ENCODE measurements at places on chromosomes 5 and 9.

- DNase-seq = no peak
Observed at GRCh38 chr5:146945617-146946084, 67.1 kb upstream of the PPP2R2B start.

DNA sequence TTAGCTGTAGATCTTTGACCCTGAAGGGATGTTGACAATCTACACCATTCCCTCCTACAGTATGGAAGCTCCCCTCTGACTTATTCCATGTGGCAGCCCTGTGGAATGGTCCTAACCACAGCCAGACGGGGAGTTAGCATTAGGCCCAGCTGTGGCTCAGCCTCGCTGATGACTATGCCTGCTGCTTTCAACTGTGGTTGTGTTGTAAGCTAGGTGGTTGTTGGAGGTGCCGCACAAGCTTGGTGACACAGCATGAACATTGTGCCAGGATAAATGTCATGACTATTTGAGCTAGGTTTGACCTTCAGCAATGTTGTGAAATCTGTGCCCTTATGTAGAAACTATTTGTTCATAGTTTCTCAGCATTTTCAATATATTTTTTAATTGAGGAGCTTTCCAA lies 40.6 kb downstream of the SGCD start:
- no peak for DNase-seq

DNA sequence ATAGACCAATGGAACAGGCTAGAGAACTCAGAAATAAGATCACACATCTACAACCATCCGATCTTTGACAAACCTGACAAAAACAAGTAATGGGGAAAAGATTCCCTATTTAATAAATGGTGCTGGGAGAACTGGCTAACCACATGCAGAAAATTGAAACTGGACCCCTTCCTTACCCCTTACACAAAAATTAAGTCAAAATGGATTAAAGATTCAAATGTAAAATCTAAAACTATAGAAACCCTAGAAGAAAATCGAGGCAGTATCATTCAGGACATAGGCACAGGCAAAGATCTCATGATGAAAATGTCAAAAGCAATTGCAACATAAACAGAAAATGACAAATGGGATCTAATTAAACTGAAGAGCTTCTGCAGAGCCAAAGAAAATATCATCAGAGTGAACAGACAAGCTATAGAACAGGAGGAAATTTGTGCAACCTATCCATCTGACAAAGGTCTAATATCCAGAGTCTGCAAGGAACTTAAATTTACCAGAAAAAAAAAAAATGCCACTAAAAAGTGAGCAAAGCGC lies 43.8 kb downstream of the MRPS27 start:
- DNase-seq = no peak

- DNase-seq = no peak
Observed at GRCh38 chr5:91373600-91373999, 9.5 kb downstream of the ARRDC3 start.

- DNase-seq = no peak
Observed at GRCh38 chr9:134459164-134459563, 132.9 kb downstream of the RXRA start.

- DNase-seq = no peak
Observed at GRCh38 chr5:132260714-132261551, 3.4 kb downstream of the PDLIM4 start.

DNA sequence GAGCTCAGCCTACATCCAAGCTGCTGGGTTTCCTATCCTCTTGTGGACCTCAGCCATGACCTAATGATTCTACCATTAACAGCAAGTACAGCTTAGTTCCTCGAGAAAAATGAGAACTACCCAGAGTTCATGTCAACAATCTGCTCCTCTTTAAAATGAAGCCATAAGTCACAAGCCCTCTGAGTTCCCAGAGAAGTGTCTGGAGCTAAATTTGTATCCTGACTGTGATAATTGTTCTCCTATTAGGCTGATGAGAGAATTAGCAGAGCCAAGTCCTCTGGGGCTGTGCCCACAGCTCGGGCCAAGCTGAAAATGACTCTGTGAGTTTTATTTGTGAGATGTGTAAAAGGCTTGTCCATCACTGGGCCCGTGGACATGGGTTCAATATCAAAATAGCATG lies 145.1 kb upstream of the SMIM23 start:
- DNase-seq = no peak

DNA sequence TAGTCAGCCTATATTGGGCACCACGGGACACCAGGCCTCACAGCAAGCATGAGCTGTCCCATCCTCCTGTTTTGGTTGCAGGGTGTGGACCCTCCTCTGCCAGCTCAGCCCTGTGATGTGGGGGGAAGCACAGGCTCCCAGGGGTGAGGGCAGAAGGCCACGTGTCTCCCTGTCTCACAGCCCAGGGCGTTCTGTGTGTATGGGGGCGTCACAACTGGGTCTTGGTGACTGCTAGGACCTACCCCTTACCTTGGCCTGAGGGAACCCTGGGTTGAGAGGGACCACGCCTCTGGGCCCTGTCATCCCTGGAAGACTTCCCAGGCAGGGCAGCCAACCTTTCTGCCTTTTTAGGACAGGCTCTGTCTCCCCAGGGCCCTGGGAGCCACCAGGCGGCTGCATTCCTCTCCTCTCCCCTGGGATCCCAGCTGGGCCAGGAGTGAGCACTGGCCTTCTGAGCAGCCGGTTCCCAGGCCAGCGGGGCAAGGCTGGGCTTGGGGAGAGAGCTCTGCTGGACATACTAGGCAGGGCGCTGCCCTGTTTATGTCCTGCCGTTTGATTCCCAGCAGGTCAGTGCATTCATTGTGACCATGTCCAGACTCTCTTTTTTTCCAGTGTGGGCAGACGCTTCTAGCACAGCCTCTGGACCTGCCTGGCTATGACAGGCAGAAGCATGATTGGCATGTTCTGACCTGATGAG lies 97.4 kb downstream of the DAB2IP start:
- no peak for DNase-seq

DNA sequence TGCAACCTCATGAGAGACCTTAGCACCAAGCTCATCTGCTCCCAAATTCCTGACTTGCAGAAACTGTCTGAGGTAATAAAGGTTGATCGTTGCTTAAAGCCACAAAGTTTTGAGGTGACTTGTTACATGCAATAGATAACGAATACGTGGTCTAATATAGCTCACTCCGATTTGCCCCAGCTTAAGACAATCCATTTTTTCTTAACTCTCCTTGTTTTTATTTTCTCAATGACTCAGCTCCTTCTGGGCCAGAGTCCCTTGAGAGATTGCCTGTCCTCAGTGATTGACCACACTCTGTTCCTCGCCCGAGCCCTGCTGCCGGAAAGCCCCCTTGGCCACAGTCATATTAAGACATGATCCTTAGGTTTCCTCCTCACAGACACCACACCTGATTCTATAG lies 63.7 kb upstream of the FANCC start:
- no peak for DNase-seq

DNA sequence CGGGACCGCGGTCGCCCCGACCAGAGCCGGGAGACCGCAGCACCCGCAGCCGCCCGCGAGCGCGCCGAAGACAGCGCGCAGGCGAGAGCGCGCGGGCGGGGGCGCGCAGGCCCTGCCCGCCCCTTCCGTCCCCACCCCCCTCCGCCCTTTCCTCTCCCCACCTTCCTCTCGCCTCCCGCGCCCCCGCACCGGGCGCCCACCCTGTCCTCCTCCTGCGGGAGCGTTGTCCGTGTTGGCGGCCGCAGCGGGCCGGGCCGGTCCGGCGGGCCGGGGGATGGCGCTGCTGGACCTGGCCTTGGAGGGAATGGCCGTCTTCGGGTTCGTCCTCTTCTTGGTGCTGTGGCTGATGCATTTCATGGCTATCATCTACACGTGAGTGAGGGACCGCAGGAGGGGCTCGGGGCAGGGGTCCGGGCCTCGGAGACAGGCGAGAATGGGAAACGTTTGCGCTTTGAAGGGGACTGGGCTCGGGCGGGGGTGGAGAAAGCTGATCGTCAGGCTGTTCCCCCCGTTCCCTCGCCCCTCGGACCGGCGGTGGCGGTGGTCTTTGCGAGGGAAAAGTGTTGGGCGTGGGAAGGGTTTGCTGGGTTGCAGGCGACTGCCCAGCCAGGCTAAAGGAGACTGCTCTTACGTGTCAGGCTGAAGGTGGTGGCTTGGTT lies 457 bp downstream of the UGCG start:
- peak; percentile 60 for DNase-seq

GRCh38 chr5:91390268-91390667 lies 7.2 kb upstream of the ARRDC3 start:
- no peak for DNase-seq

DNA sequence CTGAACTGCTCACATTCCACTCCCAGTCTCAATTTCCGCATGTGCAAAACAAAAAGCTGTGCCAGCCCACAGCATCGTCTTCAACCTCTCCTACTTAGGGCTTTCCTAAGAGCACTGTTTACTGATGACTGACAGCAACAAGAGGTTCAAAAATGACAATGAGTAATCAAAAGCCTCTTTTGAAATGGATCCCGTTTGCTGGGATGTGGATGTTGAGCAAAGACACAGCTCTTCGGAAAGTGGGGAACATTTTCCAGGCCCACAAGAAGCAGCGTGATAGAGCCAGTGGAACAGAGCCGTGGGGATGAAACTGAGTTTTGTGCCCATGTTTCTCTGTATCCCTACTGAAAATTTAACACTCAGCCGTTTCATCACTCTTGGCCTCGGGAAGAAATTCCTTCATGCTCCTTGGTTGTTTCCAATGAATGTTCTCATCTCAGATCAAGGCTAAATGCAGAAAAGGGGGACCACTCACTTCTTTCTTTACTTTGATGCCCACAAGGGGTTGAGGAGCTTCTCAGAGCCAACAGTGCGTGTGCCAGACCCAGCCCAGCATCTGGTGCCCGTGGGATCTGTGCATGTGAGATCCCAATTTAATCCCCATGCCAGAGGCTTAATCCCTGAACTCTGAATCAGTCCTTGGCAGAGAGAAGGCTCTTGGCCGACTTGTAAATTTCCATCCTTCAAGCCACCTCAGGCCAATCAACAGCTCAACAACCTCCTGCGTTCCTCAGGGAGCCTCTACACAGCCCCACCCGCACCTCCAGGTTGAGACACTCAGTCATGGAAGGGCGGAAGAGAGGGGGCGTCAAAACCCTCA lies 230.2 kb upstream of the DAPK1 start:
- DNase-seq = no peak

- DNase-seq = no peak
Observed at GRCh38 chr5:171571663-171572062, 152.2 kb downstream of the FGF18 start.

DNA sequence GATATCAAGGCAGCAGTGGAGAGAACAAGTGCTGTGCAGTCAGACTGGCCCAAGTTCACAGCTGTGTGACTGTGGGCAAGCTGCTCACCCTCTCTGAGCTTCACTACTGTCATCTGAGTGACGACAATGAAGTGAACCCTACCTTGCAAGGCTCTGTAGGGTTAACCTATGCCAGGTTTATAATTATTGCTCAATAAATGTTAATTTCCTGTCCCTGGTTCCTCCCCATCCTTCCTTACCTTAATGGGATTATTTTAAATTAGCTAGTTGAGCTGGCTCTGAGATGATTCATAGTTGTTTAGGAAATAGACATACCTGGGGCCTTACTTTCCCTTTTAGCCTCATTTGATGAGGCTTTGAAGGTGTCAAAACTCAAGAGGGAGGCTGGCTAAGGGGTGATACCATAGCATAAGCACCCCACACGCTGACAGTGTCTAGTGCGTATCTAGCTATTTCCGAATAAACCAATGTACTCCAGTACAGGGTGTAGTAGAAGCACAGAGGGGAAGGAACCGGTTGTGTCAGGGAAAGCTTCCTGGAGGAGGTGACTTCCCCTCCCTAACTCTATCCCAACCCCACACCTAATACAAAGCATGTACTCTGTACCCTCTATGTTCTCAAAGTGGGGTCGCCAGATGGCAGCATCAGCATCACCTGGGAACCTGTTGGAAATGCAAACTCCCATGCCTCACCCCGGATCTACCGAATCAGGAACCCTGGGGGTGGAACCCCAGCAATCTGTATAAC lies 63.3 kb upstream of the SLC25A51 start:
- DNase-seq = no peak

DNA sequence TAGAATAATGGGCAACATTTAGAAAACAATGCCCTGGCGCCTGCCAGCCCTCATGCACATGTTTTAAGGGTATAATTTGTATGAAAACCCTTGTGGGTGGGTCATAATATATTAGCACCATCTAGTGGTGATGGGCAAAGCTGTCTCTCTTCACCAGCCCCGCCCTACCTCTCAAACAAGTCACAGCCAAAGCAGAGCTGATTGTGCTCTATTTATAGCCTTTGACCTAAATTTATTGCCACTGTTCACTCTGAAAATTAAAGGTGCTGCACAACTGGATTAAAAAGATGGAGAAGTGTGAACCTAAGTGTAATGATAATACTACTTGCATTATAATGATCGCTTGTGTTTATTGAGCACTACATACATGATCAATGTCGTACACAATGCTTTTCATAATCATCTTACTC lies 131.9 kb upstream of the ANKH start:
- peak; percentile 10 for DNase-seq

GRCh38 chr9:38057416-38058195 lies 11.4 kb downstream of the SHB start:
- DNase-seq = no peak

- no peak for DNase-seq
Observed at GRCh38 chr5:10198021-10198420, 51.7 kb downstream of the ATPSCKMT start.

- no peak for DNase-seq
Observed at GRCh38 chr9:107681988-107682387, 192.4 kb upstream of the KLF4 start.

- DNase-seq = no peak
Observed at GRCh38 chr5:76082772-76083554, at the start of gene SV2C. Gene SV2C (plus strand): TSS chr5:76083383. CDS start chr5:76131751, 48,368 bp downstream.

DNA sequence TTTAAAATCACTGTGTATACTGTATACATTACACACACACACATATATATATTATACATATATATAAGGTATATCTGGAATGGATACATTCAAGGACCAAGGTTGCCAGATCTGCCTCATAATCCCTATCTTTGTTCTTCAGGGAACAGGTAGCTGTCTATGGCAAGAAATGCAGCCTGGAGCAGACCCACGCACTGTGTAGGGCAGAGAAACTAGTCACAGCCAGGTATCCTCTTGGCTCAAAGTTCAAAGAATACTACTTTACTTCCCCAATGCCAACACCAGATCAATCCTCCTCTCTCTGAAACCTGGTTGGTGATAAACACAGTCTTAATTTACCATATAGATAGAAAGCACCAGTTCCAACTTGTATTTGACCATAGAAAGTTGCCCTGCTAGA lies 313.6 kb downstream of the PRELID2 start:
- DNase-seq = no peak

- DNase-seq = no peak
Observed at GRCh38 chr5:172802112-172802511, 31.1 kb upstream of the DUSP1 start.

- DNase-seq = no peak
Observed at GRCh38 chr5:148179234-148179824, 11.0 kb downstream of the SPINK14 start.

GRCh38 chr9:84554069-84554664 lies 115.4 kb upstream of the NTRK2 start:
- DNase-seq = no peak

- no peak for DNase-seq
Observed at GRCh38 chr5:180816608-180817534, 14.3 kb upstream of the MGAT1 start.

- no peak for DNase-seq
Observed at GRCh38 chr5:8908055-8908683, 637.7 kb downstream of the SEMA5A start.
